ENCODE measurements at places on chromosomes 2 and 18.

DNA sequence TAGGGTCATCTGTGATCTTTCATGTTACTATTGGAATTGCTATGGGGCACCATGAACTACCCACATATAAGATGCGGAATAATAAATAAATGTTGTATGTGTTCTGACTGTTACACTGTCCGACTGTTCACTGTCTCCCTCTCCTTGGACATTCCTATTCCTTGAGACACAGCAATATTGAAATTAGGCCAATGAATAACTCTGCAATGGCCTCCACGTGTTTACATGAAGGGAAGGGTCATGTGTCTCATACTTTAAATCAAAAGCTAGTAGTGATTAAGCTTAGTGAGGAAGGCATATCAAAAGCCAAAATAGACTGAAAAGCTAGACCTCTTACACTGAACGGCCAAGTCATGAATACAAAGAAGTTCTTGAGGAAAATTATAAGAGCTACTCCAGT lies 751.3 kb downstream of the SOCS6 start:
- no peaks in the 10 kb centered on the region for H3K4me1 ChIP-seq
- H3K4me3 ChIP-seq, result no peak overlapping the region
- no peaks in the 10 kb centered on the region for H3K36me3 ChIP-seq
- DNase-seq, result no peak
- H3K27me3 ChIP-seq, result no peaks in the 10 kb centered on the region
- H3K27ac ChIP-seq, result no peak overlapping the region

DNA sequence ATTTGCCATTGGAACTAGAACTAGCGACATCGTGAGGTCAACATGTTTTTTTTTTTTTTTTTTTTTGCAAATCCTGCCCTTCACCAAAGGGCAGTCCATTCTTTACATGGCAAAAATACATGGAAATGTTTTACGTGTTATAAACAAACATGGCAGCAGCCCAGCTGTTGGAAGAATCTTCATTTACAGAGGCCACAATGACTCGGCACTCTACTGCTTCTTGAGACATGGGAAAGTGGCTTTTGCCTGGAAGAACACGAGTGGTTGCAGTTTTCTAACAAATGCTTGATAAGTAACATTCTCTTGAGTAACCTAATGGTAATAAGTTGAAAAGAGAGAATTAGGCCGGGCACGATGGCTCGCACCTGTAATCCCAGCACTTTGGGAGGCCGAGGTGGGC lies 22.8 kb upstream of the POLR1B start:
- H3K27me3 ChIP-seq, result no peaks in the 10 kb centered on the region
- no peak overlapping the region for H3K27ac ChIP-seq
- H3K4me3 ChIP-seq, result no peak overlapping the region
- no peak for DNase-seq
- no peaks in the 10 kb centered on the region for H3K4me1 ChIP-seq

GRCh38 chr2:238009563-238009962 lies 42.7 kb downstream of the UBE2F start:
- no peaks in the 10 kb centered on the region for H3K27me3 ChIP-seq
- no peak overlapping the region for H3K4me3 ChIP-seq
- H3K36me3 ChIP-seq, result peaks cover 64% of the 10 kb centered on the region
- peaks cover 51% of the 10 kb centered on the region for H3K4me1 ChIP-seq
- peak overlapping the region; percentile 39 for H3K27ac ChIP-seq

- H3K4me3 ChIP-seq, result no peak overlapping the region
- H3K27me3 ChIP-seq, result no peaks in the 10 kb centered on the region
- no peak overlapping the region for H3K27ac ChIP-seq
Observed at GRCh38 chr2:124755386-124755785, 730.3 kb downstream of the CNTNAP5 start.

GRCh38 chr2:29220506-29221270 lies 105.5 kb downstream of the CLIP4 start:
- no peaks in the 10 kb centered on the region for H3K36me3 ChIP-seq
- H3K4me3 ChIP-seq, result no peak overlapping the region
- no peaks in the 10 kb centered on the region for H3K4me1 ChIP-seq
- peaks cover 8% of the 10 kb centered on the region for H3K27me3 ChIP-seq
- no peak for DNase-seq
- H3K27ac ChIP-seq, result no peak overlapping the region

DNA sequence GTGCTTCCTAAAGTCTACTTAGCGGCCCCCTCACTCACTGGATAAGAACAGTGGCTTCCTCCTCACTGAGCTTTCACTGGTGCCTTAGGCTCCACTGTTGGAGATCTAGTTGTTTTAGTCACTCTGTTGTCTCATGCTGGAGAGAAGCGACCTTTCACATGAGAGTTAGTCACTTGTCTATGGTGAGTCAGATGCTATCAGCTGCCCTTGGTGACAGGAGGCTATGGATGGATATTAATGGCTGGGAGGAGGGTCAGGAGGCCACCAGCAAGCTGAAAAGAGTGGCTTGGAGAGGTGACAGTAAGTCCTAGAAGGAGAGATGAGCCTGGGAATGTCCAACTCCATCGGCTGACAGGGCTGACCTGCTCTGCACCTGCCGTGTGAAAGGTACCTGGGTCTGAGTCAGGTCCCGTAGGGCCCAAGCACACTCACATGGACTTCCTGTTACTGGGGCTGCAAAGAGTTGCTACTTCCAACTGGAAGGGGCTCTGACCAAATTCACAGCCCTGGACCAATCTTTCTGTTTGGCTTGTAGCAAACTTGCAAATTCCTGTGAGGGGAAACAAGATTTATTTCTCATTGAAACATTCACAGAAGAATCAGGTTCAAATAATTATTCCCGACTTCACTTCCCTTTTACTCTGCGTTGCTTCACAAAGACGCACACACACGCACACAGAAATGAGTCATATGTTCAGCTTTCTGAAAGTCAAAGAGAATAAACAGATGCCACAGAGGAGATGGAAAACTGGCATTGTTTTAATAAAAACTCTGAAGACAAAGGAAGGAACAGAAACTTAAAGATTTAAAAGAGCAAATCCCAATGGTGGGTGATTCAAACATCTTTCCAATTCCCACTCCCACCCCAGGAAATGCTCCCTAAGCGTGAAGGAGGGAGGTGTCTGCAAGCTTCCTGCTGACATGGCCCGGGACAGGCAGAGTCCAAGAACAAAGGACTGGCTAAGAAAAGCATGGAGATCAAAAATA lies 203.5 kb upstream of the TWIST2 start:
- peaks cover 14% of the 10 kb centered on the region for H3K4me1 ChIP-seq
- peaks cover 7% of the 10 kb centered on the region for H3K27me3 ChIP-seq
- H3K36me3 ChIP-seq, result no peaks in the 10 kb centered on the region
- no peak overlapping the region for H3K27ac ChIP-seq

DNA sequence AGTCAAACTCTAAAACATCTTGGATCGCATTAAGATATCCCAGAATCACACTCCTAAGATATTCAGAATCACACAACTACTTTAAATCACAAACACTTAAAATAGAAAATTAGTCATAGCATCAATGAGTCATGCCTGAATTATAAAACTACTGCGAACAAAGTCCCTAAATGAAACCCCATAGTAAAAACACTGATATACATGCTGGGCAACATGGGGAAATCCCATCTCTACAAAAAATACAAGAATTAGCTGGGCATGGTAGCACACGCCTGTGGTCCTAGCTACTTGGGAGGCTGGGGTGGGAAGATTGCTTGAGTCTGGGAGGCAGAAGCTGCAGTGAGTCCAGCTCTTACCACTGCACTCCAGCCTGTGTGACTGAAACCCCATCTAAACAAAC lies 101.7 kb downstream of the COBLL1 start:
- H3K27ac ChIP-seq, result no peak overlapping the region
- no peak overlapping the region for H3K4me3 ChIP-seq
- DNase-seq, result no peak
- no peaks in the 10 kb centered on the region for H3K36me3 ChIP-seq
- H3K27me3 ChIP-seq, result peaks cover 6% of the 10 kb centered on the region

DNA sequence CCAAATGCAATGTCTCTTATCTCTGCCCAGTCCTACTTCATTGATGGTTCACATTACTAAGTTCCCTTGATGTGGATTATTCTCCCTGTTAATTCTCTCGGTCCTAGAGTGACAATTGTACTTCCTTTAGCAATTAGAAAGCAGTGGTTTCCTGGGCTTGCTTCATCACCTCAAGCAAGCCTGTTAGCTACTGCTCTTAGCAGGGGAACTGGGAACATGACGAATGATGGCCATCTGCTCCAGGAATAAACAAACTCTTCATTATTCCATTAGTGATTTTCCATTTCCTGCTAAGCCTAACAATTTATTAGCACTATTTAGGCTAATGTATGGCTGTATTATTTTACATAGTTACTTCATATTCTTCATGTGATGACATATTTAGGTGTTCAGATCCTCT lies 331.8 kb downstream of the MTX2 start:
- H3K36me3 ChIP-seq, result no peaks in the 10 kb centered on the region
- peaks cover 49% of the 10 kb centered on the region for H3K27me3 ChIP-seq
- no peak overlapping the region for H3K27ac ChIP-seq
- no peaks in the 10 kb centered on the region for H3K4me1 ChIP-seq

DNA sequence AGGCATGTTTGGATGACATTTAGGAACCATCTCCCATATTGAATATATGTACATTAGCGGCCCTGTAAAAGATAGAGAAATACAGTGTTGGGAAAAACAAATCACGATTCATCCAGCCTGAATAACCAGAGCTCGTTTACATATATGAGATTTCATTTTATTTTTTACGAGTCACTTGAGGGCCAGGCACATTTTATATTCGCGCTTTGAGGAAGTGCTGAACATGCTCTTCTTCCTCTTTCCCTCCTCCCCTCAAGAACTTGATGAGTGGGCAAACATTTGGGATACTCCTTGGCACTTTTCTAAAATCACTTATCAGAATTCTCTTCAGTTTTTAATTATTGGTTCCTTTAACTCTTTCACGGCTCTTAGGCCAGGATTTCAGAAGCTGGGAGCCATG lies 268.0 kb upstream of the TANK start:
- H3K4me1 ChIP-seq, result no peaks in the 10 kb centered on the region
- no peaks in the 10 kb centered on the region for H3K36me3 ChIP-seq
- no peaks in the 10 kb centered on the region for H3K27me3 ChIP-seq
- no peak for DNase-seq

GRCh38 chr2:220279372-220279771 lies 651.9 kb downstream of the SLC4A3 start:
- DNase-seq, result no peak
- no peak overlapping the region for H3K4me3 ChIP-seq
- no peaks in the 10 kb centered on the region for H3K4me1 ChIP-seq
- no peaks in the 10 kb centered on the region for H3K36me3 ChIP-seq
- no peaks in the 10 kb centered on the region for H3K27me3 ChIP-seq

DNA sequence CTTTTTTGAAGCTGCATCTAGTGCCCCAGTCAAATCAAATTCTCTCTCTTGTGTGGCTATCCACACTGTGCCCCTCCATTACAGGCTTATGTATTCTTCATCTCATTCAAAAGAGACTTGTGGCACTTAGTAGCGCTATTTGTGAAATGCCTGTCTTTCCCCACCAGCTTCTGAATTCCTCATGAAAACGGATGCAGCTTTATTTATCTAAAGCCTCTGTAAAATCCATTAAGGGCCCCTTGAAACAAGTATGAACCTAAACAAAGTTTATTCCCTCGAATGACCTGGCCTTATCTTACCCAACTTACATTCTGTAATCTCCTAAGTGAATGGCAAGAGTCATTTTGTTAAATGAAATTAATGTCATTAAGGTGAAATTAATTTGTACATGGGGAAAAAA lies 417.4 kb upstream of the PIK3C3 start:
- no peaks in the 10 kb centered on the region for H3K27me3 ChIP-seq
- DNase-seq, result no peak
- no peak overlapping the region for H3K27ac ChIP-seq
- no peak overlapping the region for H3K4me3 ChIP-seq

DNA sequence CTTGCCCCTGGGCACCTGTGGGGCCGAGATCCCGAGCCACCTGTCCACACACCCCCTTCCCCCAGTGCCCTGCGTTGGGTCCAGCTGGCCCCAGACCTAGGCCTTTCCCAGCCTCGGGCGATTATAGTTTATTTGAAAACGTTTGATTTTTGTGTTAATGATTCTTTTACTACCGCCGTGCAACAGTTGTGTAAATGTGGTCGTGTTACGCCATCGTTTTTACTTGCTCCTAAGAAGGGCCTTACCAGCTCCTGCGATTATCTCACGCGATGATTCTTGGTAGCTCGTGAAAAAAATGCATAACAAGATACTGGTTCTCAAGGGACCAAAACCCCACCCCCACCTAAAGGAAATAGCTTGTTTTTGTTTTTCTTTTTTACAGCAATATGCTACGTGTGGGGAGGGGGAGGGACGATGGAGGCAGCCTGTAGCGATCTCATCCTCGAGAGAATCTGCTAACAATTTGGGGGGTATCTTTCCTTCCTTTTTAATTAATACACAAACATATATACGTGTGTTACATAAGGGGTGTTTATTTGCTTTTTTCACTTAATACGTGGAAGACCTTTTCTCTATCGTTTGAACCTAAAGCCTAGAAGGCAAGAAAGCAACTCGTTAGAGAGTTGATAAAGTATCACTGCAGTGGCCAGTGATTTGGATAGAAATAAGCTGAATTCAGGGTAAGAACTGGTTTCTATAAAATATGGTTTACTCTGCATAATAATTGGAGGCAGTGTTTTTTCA lies 1.0 kb downstream of the ZDBF2 start:
- peaks cover 19% of the 10 kb centered on the region for H3K4me1 ChIP-seq
- no peak for DNase-seq
- H3K4me3 ChIP-seq, result peak overlapping the region; percentile 83

- no peaks in the 10 kb centered on the region for H3K4me1 ChIP-seq
- H3K4me3 ChIP-seq, result no peak overlapping the region
- DNase-seq, result no peak
- H3K27me3 ChIP-seq, result no peaks in the 10 kb centered on the region
- no peaks in the 10 kb centered on the region for H3K36me3 ChIP-seq
Observed at GRCh38 chr2:198571393-198571792, 767.0 kb downstream of the PLCL1 start.

GRCh38 chr2:127664895-127665225 lies 10.5 kb downstream of the LIMS2 start:
- H3K4me1 ChIP-seq, result peaks cover 3% of the 10 kb centered on the region
- peak; percentile 21 for DNase-seq
- no peak overlapping the region for H3K27ac ChIP-seq
- H3K4me3 ChIP-seq, result no peak overlapping the region

DNA sequence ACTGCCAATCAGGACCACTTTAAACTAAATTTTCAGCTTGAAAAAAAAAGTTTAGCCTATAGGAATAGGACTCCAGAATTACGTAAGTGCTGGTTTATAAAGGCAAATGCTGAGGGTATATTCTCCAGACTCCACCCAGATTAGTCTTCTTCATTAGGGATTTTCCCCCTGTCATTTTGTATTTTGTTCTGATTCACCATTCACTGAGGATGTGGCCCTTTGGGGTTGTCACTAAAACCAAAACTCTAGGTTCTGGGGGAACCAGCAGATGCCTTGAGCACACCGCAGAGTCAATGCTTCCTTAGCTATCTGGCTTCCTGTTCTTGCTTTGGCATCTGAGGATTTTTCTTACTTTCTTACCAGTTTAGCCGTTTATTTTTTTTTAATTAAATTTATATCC lies 10.5 kb downstream of the SCYGR4 start:
- no peaks in the 10 kb centered on the region for H3K36me3 ChIP-seq
- H3K4me1 ChIP-seq, result no peaks in the 10 kb centered on the region
- no peak for DNase-seq
- peaks cover 38% of the 10 kb centered on the region for H3K27me3 ChIP-seq

- H3K4me1 ChIP-seq, result peaks cover 18% of the 10 kb centered on the region
- peak; percentile 64 for DNase-seq
- H3K4me3 ChIP-seq, result peak within 1 kb of the TSS; percentile 78
- H3K27ac ChIP-seq, result no peak within 1 kb of the TSS
- H3K36me3 ChIP-seq, result no peaks in the 10 kb centered on the region
Observed at GRCh38 chr18:23134780-23135549, at the start of gene CABLES1. TSS of gene CABLES1 (plus strand) at chr18:23135485. CDS start at chr18:23135763, 278 bp downstream.

GRCh38 chr18:49618742-49619681 lies 57.2 kb downstream of the LIPG start:
- H3K4me1 ChIP-seq, result no peaks in the 10 kb centered on the region
- no peak for DNase-seq
- peaks cover 15% of the 10 kb centered on the region for H3K27me3 ChIP-seq
- no peak overlapping the region for H3K27ac ChIP-seq

GRCh38 chr2:204545861-204546735 lies 823 bp downstream of the PARD3B start:
- peaks cover 14% of the 10 kb centered on the region for H3K4me1 ChIP-seq
- no peaks in the 10 kb centered on the region for H3K36me3 ChIP-seq

Data from activated T-cell treated with anti-CD3 and anti-CD28 coated beads, Interleukin-2, amount 50 U/mL, for 24 hours (primary cell).